ENCODE measurements at places on chromosomes 2 and 18. TPM values are rescaled to one million over a fixed set of nuclear protein-coding genes. Genes with fewer than 3 reads are reported as not detected.

EVA1A gene
- total RNA-seq, result not detected

CIB4 gene
- not detected for total RNA-seq

L3MBTL4 gene
- total RNA-seq, result 0.10 TPM

CDK15 gene
- total RNA-seq, result not detected

HOXD8 gene
- total RNA-seq, result not detected

NETO1 gene
- not detected for total RNA-seq

HOXD13 gene
- total RNA-seq, result not detected

Data from activated naive CD4-positive, alpha-beta T cell treated with anti-CD3 and anti-CD28 coated beads, Interleukin-2, amount 10 ng/mL, durations not matched to agents 5 hours and 36 hours (primary cell).